ENCODE measurements at places on chromosomes 1 and 21.

DNA sequence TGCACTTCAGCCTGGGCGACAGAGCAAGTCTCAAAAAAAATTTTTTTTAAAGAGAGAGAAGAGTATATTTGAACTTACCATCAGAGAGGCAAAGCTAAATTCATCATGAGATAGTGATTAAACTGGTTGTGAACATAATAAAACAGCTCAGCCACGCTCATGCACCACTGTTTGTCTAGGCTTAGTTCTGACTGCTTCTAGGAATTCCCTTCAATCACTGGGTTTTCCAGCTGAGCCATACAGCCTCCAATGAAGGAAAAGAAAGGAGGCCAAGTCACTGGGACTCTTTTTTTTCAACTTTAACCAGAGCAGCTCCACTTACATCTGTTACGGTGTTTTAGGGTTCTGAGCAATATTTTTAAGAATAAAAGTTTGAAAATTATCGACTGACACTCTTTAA lies 50.4 kb upstream of the HNRNPU start:
- H3K36me3 ChIP-seq: no peaks in the 10 kb centered on the region
- peaks cover 8% of the 10 kb centered on the region for H3K4me1 ChIP-seq
- no peaks in the 10 kb centered on the region for H3K27me3 ChIP-seq

DNA sequence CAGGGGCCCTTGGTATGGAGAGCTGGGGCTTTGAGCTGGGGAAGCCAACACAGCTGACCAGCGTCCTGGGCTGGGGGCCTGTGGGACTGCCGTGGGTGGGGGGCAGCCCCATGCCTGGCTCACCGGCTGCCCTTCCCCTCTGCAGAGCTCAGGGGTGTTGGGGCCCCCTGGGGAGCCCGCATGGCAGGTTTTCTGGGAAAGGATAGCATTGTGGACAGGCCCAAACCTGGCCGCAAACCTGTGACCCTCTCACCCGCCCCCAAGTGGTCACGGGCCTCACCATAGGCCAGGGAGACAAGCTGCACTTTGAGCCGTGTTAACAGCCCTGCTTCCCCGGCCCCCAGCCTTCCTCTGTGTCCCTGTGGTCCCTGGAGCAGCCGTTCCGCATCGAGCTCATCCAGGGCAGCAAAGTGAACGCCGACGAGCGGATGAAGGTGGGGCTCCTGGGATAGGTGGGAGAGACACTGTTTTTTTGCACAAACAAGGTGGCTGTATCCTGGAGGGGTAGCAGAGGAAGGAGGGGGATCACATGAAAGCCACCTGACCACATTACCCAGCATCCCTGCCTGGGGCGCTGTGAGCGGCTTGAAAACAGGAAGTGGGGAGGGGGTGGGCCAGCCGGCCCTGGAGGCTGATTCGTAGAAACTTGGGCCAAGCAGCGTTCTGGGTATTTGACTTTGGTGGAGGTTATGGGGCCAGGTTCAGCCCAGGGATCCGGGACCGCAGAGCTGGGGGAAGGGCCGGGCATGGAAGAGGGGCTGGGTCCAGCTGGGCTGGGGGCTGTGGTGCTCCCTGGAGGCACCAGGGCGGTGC lies 65.9 kb downstream of the PIK3CD start:
- H3K27me3 ChIP-seq: no peaks in the 10 kb centered on the region
- no peaks in the 10 kb centered on the region for H3K36me3 ChIP-seq
- H3K27ac ChIP-seq: no peak overlapping the region
- H3K4me1 ChIP-seq: no peaks in the 10 kb centered on the region

GRCh38 chr1:117613249-117613968 lies 7.6 kb downstream of the TENT5C start:
- peaks cover 16% of the 10 kb centered on the region for H3K4me1 ChIP-seq
- H3K27me3 ChIP-seq: no peaks in the 10 kb centered on the region
- no peak for DNase-seq
- no peak overlapping the region for H3K4me3 ChIP-seq
- no peaks in the 10 kb centered on the region for H3K36me3 ChIP-seq
- peak overlapping the region; percentile 36 for H3K27ac ChIP-seq

GRCh38 chr1:216542263-216542662 lies 119.0 kb upstream of the USH2A start:
- no peak overlapping the region for H3K4me3 ChIP-seq
- no peak for DNase-seq
- no peak overlapping the region for H3K27ac ChIP-seq
- H3K27me3 ChIP-seq: no peaks in the 10 kb centered on the region

GRCh38 chr1:180956028-180956640 lies 43.4 kb downstream of the KIAA1614 start:
- no peak overlapping the region for H3K27ac ChIP-seq
- DNase-seq: no peak
- no peaks in the 10 kb centered on the region for H3K27me3 ChIP-seq
- no peak overlapping the region for H3K4me3 ChIP-seq
- H3K4me1 ChIP-seq: peaks cover 11% of the 10 kb centered on the region
- H3K36me3 ChIP-seq: no peaks in the 10 kb centered on the region

DNA sequence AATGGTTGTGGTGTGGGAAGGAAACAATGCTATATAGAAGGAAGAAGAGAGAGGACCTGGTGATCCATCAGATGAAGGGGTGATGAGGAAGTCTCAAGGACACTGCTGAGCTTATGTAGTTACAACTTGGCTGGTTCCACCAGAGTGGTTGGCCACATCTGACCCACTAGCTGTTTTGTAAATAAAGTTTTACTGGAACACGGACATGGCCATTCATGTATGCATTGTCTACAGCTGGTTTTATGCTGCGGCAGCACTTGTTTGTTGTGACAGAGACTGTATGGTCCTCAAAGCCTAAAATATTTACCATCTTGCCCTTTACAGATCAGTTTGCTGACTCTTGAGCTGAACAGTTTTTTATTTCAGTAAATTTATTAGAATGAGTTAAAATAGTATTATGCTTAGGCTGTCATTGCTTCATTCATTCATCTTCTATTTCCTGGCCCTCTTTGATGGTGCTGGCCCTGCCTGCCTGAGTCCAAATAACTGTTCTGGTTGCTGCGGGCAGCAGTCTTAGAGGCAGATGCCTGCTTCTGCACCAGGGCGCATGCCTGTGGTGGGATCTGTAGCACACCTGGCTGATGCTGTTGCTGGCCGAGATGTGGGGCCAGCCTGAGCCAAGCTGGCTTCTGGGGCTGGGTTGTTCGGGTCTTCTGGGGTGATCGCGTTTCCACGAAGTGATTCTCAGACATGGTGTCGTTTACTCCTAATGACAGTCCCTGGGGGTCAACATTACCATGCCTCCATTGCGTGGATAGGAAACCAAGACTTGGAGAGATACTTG lies 61.4 kb upstream of the WNT4 start:
- no peak overlapping the region for H3K4me3 ChIP-seq
- H3K36me3 ChIP-seq: no peaks in the 10 kb centered on the region
- no peak overlapping the region for H3K27ac ChIP-seq
- no peak for DNase-seq
- H3K4me1 ChIP-seq: no peaks in the 10 kb centered on the region

DNA sequence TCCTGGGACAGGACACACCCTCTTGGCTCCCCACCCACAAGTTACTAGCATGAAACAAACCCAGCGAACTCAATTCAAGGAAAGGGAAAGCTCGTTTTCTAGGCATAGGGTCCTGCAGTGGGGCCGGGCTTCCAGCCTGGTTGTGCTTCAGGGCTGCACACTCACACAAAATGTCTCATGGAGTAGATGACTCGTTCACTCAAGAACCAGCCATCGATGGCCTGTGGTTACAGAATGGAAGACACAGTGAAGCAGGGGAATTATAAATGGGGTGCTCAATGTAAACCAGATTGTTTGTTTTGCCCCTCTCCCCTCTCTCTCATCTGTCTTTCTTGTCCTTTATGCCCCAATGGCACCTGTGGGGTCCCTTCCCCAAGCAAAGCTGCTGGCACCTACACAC lies 56.0 kb upstream of the COX20 start:
- H3K36me3 ChIP-seq: no peaks in the 10 kb centered on the region
- H3K27me3 ChIP-seq: no peaks in the 10 kb centered on the region
- H3K4me3 ChIP-seq: no peak overlapping the region
- H3K4me1 ChIP-seq: no peaks in the 10 kb centered on the region

GRCh38 chr1:221850470-221851187 lies 108.7 kb upstream of the DUSP10 start:
- H3K4me1 ChIP-seq: no peaks in the 10 kb centered on the region
- no peak for DNase-seq
- no peak overlapping the region for H3K27ac ChIP-seq
- H3K4me3 ChIP-seq: no peak overlapping the region

DNA sequence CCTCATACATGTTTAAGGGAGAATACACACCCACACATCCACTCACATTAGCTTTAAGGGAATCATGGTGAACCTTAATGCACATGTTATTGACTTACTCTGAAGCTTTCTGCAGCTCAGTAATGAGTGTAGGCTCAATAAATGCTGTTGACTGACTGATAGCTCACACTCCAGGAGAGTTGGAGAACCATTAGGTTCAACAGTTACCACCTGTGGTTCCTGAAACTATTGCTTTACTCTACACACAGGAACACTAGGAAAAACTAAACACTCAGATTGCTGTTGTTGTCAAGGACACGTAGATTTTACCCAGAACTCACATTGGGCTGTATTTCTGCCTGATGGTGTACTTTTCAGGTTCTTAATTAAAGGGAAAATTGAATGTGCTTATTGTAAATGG lies 37.3 kb downstream of the ZC3H11B start:
- no peak overlapping the region for H3K27ac ChIP-seq
- H3K27me3 ChIP-seq: no peaks in the 10 kb centered on the region
- H3K4me1 ChIP-seq: no peaks in the 10 kb centered on the region
- no peak overlapping the region for H3K4me3 ChIP-seq

DNA sequence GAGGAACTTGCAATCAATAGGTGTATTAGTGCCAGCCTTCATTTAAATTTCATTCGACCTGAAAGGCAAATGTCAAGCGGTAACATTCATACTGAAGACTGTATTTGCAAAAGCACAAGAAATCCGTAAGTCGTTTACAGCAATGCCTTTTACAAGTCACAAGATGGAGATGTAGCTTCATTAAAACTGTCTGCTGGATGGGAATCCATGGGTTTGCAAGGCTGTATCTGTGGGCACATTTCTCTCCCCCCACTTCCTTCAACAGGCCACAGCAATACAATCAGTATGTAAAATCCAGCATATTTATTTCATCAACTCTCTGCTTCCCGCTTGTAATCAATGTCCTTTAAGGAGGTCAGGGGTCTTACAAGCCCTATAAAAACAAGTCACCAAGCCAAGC lies 147.1 kb downstream of the SLC45A1 start:
- no peak overlapping the region for H3K4me3 ChIP-seq
- peaks cover 43% of the 10 kb centered on the region for H3K4me1 ChIP-seq
- no peak overlapping the region for H3K27ac ChIP-seq
- H3K27me3 ChIP-seq: no peaks in the 10 kb centered on the region
- H3K36me3 ChIP-seq: peaks cover 10% of the 10 kb centered on the region

DNA sequence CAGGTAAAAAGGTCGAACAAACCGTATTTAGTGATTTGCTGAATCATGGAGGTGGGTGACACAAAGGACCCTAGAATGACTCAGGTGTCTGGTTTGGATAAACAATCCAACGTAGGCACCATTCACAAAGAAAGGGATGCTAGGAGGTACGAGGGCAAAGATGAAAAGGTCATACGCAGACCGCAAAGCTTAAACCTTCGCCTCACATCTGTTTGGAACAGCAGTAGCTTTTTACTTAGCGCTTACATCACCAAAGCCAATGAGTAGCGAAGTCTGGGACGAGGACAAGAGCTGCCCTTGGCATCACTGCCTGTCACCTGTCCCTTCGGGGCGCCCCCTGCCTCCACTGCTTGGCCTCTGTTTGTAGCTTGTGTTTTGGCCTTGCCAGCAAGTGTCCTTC lies 350.2 kb downstream of the SMYD3 start:
- no peaks in the 10 kb centered on the region for H3K36me3 ChIP-seq
- no peaks in the 10 kb centered on the region for H3K4me1 ChIP-seq
- H3K27ac ChIP-seq: no peak overlapping the region

- no peak overlapping the region for H3K4me3 ChIP-seq
- no peaks in the 10 kb centered on the region for H3K27me3 ChIP-seq
- H3K36me3 ChIP-seq: no peaks in the 10 kb centered on the region
- no peak for DNase-seq
These were observed 221.9 kb upstream of the SAMSN1 start for GRCh38 chr21:14768042-14768441.

GRCh38 chr1:208928349-208929010 lies 655.0 kb upstream of the CAMK1G start:
- H3K4me3 ChIP-seq: no peak overlapping the region
- H3K27me3 ChIP-seq: no peaks in the 10 kb centered on the region
- no peak for DNase-seq
- H3K27ac ChIP-seq: no peak overlapping the region
- H3K36me3 ChIP-seq: no peaks in the 10 kb centered on the region

GRCh38 chr1:222399197-222399596 lies 148.7 kb downstream of the HHIPL2 start:
- H3K4me3 ChIP-seq: no peak overlapping the region
- H3K4me1 ChIP-seq: no peaks in the 10 kb centered on the region
- H3K27me3 ChIP-seq: no peaks in the 10 kb centered on the region
- H3K27ac ChIP-seq: no peak overlapping the region
- no peak for DNase-seq
- no peaks in the 10 kb centered on the region for H3K36me3 ChIP-seq

Measured in heart left ventricle (tissue), 16 donors.